Thyroid gland (tissue), 4 donors: ENCODE measurements at places on chromosomes 7 and 10. TPM values are rescaled to one million over a fixed set of nuclear protein-coding genes. Genes with fewer than 3 reads are reported as not detected.

The TAS2R41 gene
- total RNA-seq: not detected

The SH2D4B gene
- total RNA-seq: not detected

The LHFPL3 gene
- total RNA-seq: not detected

The TRIL gene
- 3.3 TPM for total RNA-seq

The FAM25A gene
- total RNA-seq: not detected

The NSMCE4A gene
- 90.9 TPM for total RNA-seq

The DNAJC2 gene
- 28.1 TPM for total RNA-seq

The SKIDA1 gene
- 9.9 TPM for total RNA-seq

The REEP3 gene
- total RNA-seq: 74.4 TPM

The CNOT4 gene
- 31.2 TPM for total RNA-seq

The ADCY1 gene
- 5.8 TPM for total RNA-seq

The RHEB gene
- total RNA-seq: 88.5 TPM

The NUDT13 gene
- total RNA-seq: 1.9 TPM

The ZNF804B gene
- 29.8 TPM for total RNA-seq

The OAT gene
- 75.3 TPM for total RNA-seq

The SFTPA1 gene
- total RNA-seq: not detected

The NRAP gene
- not detected for total RNA-seq
